Activated CD4-positive, alpha-beta T cell treated with anti-CD3 and anti-CD28 coated beads, Interleukin-2, amount 50 U/mL, for 16 hours (primary cell): ENCODE measurements at places on chromosomes 13 and 19.

DNA sequence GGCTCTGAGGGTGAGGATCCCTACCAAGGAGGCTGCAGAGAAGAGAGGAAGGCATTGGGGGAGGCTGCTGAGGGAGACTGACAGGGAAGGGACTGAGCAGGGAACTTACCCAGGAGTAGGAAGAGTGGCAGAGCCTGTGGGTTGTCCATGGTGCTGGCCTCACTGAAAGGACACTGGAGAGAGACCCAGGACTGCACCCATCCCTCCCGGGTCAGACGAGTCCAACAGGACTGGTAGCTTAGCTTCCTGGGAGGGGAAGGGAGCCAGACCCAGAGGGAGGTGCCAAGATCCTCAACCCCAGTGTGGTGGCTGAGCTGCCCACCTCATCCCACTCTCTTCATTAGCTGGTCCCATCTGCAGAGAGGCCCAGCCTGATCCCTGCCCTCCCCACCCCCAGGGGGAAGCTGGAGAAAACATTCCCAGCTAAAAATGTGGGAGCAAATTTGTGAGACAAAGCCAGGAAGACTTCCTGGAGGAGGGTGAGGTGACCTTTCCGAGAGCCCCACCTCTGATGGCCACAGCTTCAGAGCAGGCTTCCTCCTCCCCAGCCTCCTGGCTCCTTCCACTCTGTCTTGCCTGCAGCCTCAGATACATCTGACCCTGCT lies at the start of gene VSIG10L:
Gene VSIG10L, minus strand, starts transcription at position 164 of the 605 bp plus-strand sequence. Its CDS starts 15 bp downstream, at position 149.
- no peak for DNase-seq

DNA sequence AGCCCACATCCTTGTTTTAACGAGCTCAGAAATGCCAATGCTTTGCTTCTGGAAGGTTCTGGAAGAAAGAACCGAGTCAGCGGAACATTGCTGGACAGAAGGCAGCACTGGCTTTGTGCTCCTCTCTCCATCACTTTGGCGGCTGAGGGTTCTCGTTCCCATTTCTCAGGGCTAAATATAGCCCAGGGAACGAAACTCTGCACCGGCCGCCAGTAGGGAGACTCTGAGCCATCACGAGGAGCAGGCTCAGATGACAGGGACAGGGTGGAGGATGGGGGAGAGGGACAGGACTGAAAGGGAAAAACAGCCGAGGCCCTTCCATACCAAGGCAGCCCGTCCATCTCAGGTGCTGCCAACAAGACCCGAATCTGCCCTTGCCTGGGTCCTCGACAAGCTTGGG lies 166.4 kb downstream of the CACNA1A start:
- no peak for DNase-seq

GRCh38 chr13:113771709-113772331 lies 12.8 kb downstream of the TMEM255B start:
- DNase-seq, result peak; percentile 67

- no peak for DNase-seq
These were observed 19.3 kb downstream of the PPP1R12C start for GRCh38 chr19:55097864-55098715.

- no peak for DNase-seq
These were observed 224.9 kb upstream of the STARD13 start for GRCh38 chr13:33510350-33510970.

DNA sequence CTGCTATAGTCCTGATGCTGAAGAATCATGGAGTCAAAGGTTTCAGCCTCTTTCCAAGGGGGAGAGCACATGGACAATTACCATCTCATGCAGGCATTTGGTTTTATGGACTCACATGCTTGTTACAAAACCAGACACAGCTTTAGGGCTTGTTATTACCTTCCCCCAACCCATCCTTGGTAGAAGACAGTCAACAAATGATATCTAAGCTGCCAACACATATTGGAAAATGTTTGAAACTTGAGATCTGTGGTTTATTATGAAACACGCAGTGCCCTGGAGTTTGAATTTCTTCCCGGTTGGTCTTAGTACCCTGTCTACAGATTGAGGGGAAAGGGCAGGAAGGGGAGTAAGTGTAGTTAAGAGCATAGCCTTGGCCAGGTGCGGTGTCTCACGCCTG lies 12.5 kb upstream of the CYP2A6 start:
- DNase-seq, result no peak

DNA sequence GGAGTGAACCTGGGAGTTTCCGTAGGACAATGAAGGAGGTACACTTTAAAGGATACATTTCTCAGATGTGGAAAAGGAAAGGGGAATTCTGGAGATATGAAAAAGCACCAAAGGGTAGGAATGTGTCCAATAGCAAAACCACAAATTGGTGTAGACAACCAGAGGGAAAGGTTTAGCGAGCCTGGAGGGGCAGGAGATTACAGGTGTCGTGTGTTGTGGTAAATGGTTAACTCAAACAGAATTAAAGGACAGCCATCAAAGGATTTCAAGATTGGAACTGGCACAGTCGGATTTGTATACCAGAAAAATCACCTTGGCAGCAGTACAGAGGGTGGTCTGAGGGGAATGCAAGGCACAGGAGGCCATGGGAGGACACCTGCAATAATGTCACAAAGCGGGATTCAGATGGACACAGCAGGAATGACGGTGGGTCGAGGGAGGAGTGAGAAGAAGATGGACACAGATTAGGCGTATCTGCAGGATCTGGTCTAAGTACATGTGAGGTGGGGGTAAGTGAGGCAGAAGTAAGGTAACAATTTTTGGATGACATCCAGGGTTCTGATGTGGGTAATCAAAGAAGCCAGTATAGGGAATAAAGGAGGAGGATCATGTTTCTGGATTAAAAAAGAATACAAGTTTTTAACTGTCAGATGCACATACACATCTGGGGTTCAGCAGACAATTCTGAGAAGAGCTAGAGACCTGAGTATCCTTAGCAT lies 361.6 kb downstream of the KLF12 start:
- no peak for DNase-seq

GRCh38 chr13:75935805-75936204 lies 299.7 kb downstream of the LMO7 start:
- no peak for DNase-seq

DNA sequence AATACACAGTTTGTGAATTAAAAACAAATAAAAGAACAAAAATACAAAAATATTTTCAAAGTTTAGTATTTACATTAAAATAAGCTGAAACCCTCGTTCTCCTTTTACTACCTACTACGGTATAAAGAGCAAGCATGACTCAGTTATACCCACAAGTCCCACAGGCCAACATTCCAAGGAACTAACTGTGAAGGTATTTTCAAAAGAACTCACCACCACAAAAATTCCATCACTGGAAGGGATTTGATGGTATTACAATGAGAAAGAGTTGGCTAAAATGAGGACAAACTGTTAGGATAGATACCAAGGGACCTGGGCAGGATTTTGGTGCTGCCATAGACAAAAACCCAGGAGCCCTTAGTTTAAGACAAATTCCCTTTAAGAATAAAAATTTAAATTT lies 122.7 kb downstream of the TBC1D4 start:
- DNase-seq, result no peak

- DNase-seq, result peak; percentile 43
These were observed 89.5 kb upstream of the RFC3 start for GRCh38 chr13:33728271-33729037.

- no peak for DNase-seq
These were observed 44.8 kb downstream of the SIPA1L3 start for GRCh38 chr19:37951816-37952210.

DNA sequence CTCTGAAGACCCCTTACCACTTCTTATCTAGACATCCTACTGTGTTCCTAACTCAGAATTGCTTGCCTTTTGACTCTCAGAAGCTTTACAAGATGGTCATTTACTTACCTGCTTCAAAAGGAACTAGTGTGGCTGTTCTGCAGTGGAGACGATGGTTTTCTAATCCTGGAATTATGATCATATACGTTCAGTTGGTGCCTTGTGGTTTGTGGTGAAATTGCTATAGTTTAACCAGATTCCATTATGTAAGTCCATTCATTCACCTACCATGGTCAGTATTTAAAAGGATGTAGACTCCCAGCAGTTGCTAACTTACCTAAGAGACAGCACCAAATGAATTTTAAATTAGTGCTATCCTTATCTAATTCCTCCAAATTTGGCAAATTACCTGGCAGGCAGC lies 210.9 kb downstream of the SHISA2 start:
- no peak for DNase-seq

GRCh38 chr13:94535775-94536174 lies 56.3 kb upstream of the DCT start:
- DNase-seq, result no peak

DNA sequence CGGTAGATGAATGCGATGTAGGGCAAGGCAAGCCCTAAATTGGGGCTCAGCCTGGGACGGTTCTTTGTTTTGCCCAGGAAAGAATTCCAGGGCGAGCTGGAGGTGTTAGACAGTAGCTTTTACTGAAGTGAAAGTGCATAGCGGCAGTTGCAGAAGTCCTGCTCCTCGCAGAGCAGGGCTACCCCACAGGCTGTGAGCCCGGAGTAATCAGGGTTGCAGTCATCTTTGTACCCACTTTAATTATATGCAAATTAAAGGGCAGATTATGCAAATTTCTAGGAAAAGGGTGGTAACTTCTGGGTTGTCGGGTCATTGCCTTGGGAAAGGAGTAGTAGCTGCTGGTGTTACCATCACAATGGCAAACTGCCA lies 30.5 kb downstream of the VAV1 start:
- no peak for DNase-seq

GRCh38 chr19:36891768-36892357 lies 24.2 kb downstream of the ZNF829 start:
- DNase-seq, result no peak

DNA sequence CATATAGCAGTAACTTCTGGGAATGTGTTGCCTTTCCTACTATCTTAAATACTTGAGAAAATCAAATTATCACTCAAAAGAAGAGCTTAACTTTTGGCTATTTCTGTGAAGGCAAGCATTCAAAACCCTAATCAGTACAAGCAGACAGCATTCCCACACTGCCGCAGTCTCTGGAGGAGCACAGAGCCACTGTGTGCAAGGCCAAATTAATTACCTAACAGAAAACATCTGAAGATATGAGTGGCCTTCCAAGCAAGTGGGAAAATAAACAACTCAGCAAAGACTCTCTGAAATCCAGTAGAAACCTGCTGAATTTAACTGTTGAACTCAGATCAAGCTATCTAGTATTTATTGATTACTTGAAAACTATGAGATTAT lies 68.2 kb downstream of the COL4A1 start:
- no peak for DNase-seq

DNA sequence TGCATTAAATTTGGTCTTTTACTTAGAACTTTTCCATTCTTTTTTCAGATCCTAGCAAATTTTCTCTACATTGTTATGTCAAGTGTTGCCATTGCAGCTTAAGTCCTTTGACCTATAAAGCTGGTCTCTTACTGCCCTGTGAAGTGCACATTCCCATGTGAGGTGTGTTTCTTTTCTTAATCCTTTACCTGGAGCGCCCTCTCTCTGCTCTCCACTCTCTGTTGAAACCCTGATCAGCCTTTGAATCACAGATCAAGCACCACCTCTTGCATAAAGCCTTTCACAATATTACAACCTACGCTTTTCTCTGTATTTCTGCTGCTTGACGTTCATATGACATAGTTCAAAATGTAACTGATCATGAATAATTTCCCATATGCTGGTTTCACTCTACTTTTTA lies 84.8 kb downstream of the PCDH17 start:
- no peak for DNase-seq

- DNase-seq, result no peak
These were observed 31.3 kb upstream of the STARD13 start for GRCh38 chr13:33316890-33317289.

- DNase-seq, result no peak
These were observed 43.1 kb downstream of the COL4A1 start for GRCh38 chr13:110263888-110264287.

DNA sequence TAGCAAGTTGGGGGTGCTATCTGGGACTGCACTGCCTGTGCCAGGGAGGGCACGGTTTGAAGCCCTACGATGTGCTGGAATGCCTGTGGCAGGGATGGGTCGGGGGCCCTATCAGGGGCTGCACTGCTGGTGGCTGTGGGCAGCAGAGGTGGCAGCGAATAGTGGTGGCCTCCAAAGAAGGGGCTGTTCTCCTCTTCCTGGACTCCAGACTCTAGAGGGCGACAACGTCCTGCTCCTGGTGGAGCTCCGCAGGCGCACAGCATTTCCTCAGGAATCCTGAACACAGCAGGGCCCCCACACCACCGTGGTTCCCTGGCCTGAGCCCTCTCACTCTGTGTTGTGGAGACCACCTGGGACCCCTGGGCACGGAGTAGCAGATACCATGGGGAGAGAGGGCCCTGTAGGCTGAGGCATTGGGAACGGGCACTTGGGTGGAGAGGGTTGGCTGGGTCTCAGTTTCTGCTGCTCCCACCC lies 145.6 kb downstream of the TNFRSF19 start:
- DNase-seq, result peak; percentile 21

- DNase-seq, result no peak
These were observed 513.0 kb downstream of the IRS2 start for GRCh38 chr13:109273326-109273751.

DNA sequence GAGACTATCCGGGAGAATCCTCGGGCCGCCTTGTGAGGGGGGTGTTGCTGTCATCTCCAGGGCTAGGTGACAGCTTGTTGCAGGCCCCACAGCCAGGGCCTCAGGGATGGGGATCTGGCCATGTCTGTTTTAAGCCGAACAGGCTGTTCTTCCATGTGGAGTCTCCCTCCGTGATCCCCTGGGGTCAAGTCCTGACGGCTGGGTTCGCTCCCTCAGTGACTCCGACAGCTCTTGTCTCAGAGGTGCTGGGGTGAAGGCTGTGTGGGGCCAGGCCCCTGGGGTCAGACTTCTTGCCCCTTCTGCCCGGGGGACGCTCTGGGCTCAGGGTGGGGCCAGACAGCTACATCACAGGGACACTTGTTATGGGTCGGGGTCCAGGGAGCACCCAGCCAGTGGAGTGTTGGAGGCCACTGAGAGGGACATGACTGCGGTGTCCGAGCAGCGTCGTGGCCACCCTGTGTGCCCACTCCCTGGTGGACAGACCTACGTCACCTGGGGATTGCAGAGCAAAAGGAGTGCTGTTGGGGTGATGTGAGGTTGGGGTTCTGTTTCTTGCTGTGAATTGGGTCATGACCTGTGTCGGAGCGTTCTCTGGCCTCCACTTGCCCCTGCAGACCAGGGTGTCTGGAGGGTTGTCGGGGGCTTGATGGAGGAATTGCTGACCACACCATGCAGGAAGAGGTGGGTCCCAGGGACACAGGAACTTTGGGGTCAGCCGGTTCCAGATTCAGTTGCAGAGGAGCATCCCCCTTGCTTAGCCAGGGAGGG lies 21.5 kb downstream of the EPN1 start:
- DNase-seq, result no peak

DNA sequence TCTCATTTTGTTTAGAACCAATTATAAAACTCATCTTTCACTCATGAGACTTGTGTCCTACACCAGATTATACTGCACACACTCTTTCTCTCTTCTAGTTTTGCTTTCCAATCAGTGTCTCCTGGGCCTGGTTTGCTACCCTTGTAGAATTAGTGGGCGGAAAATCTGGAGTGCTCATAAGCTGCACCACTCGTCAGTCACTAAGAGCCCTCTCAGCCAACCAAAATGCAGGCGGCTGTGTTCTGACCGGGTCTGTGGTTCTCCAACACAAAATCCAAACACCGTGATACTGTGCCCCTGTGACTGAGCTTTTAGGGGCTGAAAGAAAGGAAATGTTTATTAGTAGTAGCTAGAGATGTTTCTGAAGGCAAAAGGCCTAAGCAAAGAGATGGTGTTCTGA lies 83.7 kb upstream of the OBI1 start:
- no peak for DNase-seq
